ENCODE measurements at places on chromosomes 7 and 10.

- DNase-seq, result no peak
Measured at GRCh38 chr10:121845044-121845784, 82.6 kb downstream of the ATE1 start.

DNA sequence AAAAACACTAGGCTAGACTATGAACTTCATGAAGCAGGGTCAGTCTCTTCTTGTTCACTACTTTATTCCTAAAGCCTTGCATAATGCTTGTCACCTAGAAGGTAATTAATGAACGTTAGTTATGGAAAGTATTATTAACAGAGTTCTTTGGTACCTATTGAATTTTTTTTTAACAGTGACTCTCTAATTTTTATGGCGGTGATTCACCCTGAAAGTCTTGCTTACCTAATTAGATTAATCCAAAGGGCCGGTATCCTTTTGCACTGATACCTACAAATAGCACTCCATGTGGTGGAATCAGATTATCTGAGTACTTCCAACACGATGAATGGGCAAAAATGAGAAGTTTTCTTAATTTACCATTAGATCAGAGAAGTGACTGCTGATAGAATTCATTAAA, 31.7 kb downstream of the STAM start:
- no peak for DNase-seq

DNA sequence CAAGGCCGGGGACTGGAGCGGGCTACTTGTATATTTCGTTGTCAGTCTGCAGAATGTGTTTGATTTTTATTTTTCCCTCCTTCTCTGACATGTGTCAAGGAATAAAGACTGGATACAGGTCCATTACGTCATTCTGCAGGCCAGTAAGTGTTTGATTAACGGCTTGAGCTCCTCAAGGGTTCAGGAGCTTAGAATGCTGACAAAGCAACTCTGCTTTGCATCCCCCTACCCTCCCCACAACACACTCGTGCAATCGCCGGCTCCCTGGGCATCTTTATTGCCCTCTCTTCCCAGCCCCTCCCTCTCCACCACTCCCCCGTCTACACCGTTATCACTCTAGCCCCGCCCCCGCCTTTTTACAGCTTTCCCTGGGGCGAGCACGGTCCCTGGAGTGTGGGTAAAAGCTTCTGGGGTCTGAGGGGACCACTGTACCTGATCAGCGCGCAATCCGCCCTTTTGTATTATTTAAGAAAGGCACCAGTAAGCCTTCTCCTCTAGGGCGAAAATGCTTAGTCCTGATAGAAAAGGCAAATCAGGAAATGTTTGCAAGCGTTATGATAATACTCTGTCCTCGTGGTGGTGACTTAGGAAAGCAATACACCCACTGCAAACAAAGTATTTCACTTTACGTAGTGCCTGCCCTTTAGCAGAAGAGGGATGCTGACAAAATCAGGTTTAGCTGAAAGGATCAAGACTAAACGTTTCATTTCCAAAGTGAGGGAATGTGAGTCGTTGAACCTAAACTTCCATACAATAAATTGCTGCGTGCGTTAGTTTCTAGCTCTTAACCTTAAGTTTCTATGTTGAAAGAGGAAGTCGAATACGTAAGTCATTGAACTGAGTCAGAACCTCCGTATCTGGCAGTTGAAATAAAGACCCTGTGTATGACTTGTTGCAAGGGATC, 1.4 kb upstream of the CREB5 start:
- DNase-seq, result peak; percentile 61

DNA sequence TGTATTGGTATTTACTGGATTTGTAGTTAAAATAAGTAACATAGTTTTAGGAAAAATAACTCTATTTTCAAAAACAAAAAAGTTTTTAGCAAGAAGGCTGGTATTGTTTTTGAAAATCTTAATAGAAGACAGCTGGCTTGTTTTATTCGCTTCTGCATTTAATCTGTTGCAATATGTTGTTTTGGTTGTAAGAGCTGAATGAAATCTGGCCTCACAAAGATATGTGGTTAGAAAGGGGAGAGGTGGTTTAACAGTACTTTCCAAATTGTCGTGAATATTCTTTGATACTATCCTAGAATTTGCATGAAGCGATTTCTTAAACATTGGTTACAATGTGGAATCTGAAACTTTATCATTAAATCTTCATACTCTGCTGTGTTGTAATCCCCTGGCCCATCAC, 355.9 kb upstream of the FZD8 start:
- DNase-seq, result no peak

- no peak for DNase-seq
Measured at GRCh38 chr7:42770114-42770513, 141.8 kb downstream of the C7orf25 start.

DNA sequence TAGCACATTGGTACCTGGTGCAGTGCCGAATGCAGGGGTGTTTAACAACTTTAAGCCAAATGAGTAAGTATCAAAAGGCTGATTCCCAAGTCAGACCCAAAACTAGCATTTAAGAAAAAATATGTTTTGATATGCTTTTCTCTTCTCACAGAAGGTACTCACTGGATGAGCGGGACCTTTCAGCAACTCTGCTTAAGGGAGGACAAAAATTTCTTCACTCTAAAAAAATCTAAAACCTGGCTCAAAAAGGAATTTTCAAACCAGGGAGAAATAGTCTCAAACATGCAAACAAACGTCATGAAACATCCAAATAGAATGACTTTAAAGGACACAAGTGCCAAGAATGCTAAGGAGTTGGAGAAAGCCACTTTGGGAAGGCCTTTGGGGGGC, 962.1 kb downstream of the KCNMA1 start:
- DNase-seq, result no peak

- DNase-seq, result no peak
Measured at GRCh38 chr10:61987951-61988379, 86.5 kb downstream of the ARID5B start.

- no peak for DNase-seq
Measured at GRCh38 chr10:77532068-77532467, 105.5 kb downstream of the KCNMA1 start.

DNA sequence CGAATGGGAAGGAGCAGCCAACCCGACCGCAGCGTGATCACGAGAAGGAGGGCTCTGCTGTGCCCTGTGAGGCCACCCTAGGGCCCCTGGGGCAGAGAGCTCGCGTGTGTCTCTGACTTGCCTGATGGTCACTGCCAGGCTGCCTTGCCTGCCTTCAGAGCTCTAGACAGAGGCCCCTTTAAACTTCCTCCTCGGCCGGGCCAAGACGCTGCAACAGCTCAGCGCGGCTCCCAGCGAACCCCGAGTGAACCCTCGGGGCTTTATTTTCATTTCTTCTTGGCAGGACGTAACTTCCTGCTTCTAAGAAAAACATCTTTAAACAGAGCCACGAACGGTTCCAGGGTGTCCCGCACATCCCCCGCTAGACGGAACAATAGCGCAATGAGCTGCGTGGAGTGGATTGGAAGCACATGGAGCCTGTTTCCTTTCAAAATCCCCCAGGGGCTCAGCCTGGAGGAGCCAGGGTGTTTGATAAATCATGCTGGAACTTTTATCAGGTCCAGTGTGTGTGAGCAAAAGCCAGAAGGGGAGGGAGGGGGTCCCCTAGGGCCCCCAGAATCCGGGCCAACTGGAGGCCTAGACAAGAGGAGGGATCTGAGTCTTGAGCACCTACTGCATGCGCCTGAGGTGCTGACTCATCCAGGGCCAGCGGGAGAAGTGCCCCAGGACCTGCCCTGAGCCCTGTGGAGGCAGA, 134.1 kb upstream of the GDF10 start:
- no peak for DNase-seq

- no peak for DNase-seq
Measured at GRCh38 chr7:122136078-122136477, 8.0 kb downstream of the AASS start.

DNA sequence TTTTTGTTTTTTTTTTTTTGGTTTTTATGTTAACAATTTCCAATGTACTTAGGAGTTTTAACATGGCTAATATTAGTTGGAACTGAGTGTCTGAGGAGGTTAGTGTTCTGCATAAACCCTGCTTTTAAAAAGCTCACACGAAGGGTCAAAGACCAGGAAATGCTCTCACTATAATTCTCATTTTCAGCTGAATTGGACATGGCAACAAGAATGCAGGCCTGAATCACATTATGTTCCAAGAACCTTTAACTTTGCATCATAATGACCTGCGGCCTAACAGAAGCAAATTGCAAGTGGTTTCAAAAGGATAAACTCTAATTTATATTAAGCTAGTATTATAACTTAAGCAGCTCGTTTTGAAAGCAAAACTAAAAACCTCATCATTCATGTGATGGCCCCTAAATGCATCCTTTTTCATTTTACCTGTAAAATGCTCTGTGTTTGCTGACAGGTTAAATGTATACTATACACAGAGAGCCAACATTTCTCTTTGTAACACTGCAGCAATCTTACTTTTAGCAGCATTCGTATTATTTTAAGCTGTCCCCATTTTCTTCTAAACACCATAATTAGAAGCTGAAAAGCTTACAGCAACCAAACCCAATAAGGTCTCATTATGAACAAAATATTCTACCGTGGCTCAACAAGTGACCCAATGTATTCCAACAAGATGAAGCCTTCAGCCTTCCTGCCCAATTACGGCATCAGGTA, 242.8 kb upstream of the SP4 start:
- DNase-seq, result no peak

GRCh38 chr7:26199301-26200037, 1.1 kb downstream of the HNRNPA2B1 start:
- peak; percentile 69 for DNase-seq

DNA sequence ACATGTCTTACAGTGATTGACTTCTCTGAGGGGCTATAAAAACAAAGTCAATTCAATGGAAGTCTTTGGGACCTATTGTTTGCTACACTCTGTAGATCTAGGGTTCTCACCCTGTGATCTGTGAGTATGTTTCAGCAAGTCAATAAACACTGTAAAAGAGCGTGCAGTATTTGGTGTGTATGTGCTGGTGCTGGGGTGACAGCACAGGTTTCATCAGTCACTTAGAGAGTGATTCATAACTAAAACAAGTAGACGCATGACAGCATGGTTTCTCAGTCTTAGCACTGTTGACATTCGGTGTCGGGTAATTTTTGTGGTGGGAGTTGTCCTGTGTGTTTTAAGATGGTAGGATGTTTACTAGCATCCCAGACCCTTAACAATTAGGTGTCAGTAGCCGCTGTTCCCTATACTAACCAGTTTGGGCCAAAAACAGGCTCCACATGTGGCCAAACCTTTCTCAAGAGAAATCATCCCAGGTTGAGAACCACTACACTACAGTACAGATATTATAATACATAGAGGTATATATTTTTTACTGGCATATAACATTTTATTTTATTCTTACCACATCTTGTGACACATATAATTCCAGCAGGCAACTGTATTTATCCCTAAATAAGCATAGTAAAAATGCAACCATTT, 411.8 kb downstream of the ARL4A start:
- DNase-seq, result no peak

DNA sequence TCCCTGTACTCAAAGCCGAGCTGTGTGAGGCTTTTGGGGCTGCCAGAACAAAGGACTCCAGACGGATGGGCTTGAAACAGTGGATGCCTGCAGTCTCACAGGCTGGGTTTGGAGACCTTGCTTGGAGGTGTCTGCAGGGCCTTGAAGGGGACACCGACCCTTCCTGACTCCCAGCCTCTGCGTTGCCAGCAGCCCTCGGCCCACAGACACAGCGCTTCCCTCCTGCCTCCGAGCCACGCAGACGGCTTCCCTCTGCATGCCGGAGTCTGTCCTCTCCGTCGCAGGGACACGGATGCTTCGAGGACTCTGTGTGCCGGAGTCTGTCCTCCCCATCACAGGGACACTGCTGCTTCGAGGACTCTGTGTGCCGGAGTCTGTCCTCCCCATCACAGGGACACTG, 524.7 kb downstream of the DNAJB6 start:
- DNase-seq, result no peak

GRCh38 chr10:68330852-68331454, 911 bp upstream of the HNRNPH3 start:
- DNase-seq, result peak; percentile 56

DNA sequence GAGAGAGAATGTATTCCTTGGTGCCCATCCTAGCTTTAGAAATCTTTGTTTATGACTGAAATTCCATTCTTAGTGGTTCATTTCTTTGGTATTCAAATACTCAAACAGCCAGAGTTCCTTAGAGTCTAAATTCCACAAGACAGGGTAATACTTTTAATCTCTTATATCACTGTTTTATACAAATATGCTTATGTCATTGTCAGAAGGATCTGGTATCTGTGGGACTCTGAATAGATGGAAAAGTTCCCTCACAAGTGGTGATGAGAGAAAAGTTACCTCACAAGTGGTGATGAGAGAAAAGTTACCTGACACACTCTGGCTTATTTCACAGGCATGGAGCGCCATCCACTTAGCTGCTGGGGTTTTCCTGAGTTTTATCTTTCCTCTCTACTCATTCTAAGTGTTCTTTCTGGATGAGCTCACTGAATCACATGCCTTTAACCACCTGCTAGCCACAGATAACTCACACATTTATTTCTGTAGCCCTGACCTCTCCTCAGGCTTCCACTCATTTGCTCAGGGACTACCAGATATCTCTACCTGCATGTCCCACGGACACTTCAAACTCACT, 784.0 kb downstream of the SUGCT start:
- no peak for DNase-seq

DNA sequence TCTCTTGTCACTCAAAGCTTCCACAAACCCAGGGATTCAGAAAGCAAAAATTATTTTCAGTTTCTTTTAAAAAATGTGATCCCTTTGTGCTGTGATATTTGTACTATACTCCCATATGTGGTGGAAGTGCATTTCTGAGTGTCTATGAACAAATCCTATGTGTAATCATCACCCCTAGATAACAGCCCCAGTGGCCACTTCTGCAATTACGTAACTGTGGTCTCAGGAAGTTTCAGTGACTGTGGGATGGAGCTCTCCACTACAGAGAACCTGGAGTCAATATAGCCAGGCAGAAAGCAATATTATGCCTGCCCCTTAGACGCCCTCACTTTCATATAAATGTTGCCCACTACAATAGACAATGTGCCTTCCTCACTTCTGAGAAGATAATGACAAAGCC, 1101.7 kb upstream of the GHITM start:
- no peak for DNase-seq
